ENCODE measurements at places on chromosomes 2 and 18.

DNA sequence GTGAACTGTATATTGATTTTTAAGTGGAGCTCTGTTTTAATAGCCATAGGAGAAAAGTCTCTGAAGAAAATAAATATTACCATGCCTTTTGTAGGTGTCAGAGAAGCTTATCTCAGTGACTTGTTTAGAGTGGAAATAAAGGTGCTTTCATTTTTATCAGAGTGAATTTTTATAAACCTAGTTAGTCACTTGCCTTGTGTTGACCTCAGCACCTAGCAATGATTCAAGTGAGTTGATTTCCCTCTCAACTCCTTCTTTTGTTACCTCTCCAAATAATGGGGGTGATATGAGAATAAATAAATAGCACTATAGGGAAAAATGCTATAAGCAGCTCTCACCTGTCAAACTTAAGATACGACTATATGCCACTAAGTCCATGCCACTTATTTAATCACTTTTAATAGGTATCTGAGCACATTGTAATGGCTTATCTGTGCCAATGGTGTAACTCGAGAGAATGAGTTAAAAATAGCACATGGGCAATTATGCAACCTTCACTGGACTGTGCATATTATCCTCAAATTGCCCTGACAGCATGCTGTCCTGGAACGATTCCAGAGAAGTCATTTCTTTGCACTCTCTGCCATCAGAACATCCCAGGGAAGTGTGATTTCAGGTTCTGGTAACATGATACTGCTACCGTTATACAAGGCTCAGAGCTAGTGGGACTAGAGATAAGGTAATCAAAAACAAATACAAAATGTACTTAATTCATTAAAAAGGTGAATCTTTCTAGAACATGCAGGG lies 290.8 kb downstream of the CCDC85A start:
- no peaks in the 10 kb centered on the region for H3K36me3 ChIP-seq
- no peak overlapping the region for H3K4me3 ChIP-seq
- H3K4me1 ChIP-seq: no peaks in the 10 kb centered on the region
- no peaks in the 10 kb centered on the region for H3K27me3 ChIP-seq

DNA sequence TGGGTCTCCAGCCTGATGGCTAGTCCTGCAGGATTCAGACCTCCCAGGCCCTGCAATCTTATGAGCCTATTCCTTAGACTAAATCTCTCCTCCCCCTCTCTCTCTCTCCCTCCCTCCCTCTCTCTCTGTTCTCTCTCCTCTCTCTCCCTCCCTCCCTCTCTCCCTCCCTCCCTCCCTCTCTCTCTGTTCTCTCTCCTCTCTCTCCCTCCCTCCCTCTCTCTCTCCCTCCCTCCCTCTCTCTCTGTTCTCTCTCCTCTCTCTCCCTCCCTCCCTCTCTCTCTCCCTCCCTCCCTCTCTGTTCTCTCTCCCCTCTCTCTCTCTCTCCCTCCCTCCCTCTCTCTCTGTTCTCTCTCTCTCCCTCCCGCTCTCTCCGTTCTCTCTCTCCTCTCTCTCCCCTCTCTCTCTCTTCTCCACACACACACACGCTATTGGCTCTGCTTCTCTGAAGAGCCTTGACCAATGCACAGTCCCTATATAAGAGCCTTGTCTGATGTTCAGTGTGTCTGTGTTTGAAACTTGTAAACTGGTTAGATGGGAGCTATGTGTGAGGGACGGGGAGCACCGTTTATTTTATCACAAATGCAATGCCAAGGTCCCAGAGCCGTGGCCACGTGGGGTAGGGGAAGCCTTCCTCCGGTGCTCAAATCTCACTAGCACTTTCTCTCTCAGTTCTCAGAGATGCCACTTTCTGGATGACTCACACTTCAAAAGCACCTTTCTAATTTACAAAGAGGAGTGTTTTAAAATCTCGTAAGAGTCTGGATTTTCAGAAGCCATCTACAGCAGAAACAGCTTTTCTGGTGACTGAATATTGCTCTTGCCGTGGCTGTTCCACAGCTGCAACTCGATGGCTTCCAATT lies 9.4 kb upstream of the PRLH start:
- DNase-seq: no peak
- no peak overlapping the region for H3K27ac ChIP-seq
- H3K27me3 ChIP-seq: no peaks in the 10 kb centered on the region
- H3K4me3 ChIP-seq: no peak overlapping the region
- peaks cover 43% of the 10 kb centered on the region for H3K36me3 ChIP-seq

DNA sequence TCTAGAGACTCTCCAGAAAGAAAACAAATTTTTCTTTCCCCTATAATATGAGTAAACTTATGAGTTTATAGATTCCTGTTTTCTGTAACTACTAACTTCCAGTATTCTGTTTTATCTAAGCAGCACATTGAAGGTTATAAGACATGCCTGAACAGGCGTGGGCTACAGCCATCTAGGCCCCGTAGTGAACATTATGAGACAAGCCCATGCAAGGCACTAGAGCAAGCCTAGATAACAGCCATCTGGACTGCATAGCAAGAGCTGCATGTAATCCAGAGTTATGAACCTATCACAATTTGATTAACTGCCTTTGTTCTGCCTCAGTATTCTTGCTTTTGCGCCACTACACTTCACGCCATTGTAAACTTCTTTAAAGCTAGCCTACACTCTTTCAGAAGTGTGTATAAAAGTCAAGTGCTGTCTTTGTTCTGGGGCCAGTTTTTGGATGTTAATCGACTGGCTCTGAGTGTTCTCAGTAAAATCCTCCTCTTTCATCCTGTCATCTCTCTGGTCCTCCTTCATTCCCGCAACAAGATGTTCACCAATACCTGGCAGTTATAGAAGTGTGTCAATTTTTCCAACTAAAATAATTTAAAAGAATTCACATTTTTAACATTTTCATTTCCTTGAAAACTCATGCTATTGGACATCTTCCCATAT lies 3.0 kb upstream of the SULT1C3 start:
- no peak overlapping the region for H3K4me3 ChIP-seq
- H3K27me3 ChIP-seq: no peaks in the 10 kb centered on the region
- H3K4me1 ChIP-seq: no peaks in the 10 kb centered on the region
- H3K27ac ChIP-seq: no peak overlapping the region
- H3K36me3 ChIP-seq: no peaks in the 10 kb centered on the region

- H3K27ac ChIP-seq: no peak overlapping the region
- no peak for DNase-seq
- no peaks in the 10 kb centered on the region for H3K36me3 ChIP-seq
- no peaks in the 10 kb centered on the region for H3K4me1 ChIP-seq
Observed at GRCh38 chr2:53432936-53433335, 334.7 kb upstream of the CHAC2 start.

DNA sequence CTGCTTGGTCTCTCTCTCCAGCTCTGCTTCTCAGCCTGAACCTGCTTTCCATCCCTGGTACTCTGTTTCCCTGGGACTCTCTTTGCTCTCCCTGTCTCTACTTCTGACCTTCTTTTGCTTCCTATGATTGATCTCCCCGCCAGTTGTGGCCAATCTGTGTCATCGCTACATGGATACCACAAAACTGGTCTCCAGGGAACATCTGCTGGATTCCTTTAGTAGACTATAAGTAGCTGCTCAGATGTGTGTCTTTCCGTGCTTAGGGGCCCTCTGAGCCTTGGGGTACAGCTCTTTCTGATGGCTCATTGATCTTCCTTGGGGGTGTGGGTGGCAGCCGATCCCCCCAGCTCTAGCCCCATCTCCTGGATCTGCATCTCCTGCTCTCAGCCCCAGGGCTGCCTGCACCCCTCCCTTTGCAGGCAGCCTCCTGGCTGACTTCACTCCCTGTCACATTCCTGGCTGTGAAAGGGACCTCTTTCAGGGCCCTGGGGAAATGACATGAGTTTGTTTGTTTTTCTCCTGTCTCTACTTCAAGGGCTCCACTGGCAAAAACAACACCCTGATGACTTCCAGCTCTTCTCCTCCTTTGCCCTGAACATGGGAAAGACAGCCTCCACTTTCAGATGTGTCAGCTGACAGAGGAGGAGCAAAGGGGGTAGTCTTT lies 333.7 kb downstream of the CYP26B1 start:
- DNase-seq: no peak
- no peaks in the 10 kb centered on the region for H3K36me3 ChIP-seq
- no peaks in the 10 kb centered on the region for H3K27me3 ChIP-seq
- no peak overlapping the region for H3K27ac ChIP-seq
- no peak overlapping the region for H3K4me3 ChIP-seq
- H3K4me1 ChIP-seq: no peaks in the 10 kb centered on the region

DNA sequence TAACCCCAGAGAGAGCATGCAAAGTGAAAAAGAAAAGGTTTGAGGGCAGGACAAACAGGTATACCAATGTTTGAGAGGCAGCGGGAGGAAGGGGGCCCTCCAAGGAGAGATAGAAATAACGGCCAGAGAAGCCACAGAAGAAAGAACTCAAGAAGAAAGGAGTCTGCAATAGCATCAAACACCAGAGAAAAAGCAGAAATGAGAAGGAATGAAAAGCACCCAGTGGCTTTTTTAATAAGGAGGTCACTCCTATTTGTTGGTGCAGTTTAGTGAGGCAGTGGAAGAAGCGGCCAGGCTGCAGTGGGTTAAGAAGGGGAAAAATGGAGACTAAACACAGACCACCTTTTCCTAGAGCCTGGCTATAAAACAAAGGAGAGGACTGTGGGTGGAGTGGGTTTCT lies 177.2 kb downstream of the THADA start:
- DNase-seq: no peak
- no peak overlapping the region for H3K27ac ChIP-seq
- H3K36me3 ChIP-seq: no peaks in the 10 kb centered on the region

- H3K4me3 ChIP-seq: no peak overlapping the region
- no peaks in the 10 kb centered on the region for H3K36me3 ChIP-seq
- no peak overlapping the region for H3K27ac ChIP-seq
- no peaks in the 10 kb centered on the region for H3K27me3 ChIP-seq
- no peak for DNase-seq
Observed at GRCh38 chr2:166573391-166573790, 79.3 kb upstream of the SCN7A start.

DNA sequence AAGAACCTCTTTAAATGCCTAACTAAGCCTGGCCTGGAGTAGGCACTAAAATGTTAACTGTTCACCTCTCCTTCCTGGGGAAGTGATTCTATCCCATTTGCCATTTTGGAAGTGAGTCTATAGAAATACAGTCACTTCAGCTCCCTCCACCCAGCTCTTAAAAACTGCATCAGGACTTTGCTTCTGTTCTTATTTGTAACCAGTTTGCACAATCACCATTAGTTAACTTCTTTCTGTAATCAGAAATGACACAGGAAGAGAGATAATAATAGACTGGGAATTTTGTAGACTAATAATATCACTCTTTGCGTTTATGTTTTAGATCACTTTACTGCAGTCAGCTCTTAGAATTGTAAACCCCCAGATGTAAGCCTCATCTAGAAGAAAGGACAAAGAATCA lies 16.0 kb upstream of the MARCO start:
- no peak overlapping the region for H3K4me3 ChIP-seq
- no peaks in the 10 kb centered on the region for H3K36me3 ChIP-seq
- H3K4me1 ChIP-seq: peaks cover 4% of the 10 kb centered on the region
- no peak overlapping the region for H3K27ac ChIP-seq
- no peak for DNase-seq
- no peaks in the 10 kb centered on the region for H3K27me3 ChIP-seq

- DNase-seq: no peak
- H3K4me1 ChIP-seq: no peaks in the 10 kb centered on the region
- no peaks in the 10 kb centered on the region for H3K36me3 ChIP-seq
- no peaks in the 10 kb centered on the region for H3K27me3 ChIP-seq
- no peak overlapping the region for H3K4me3 ChIP-seq
Observed at GRCh38 chr2:189298038-189298437, 118.5 kb upstream of the COL5A2 start.

GRCh38 chr2:134463699-134464022 lies 209.8 kb downstream of the MGAT5 start:
- no peaks in the 10 kb centered on the region for H3K27me3 ChIP-seq
- H3K4me1 ChIP-seq: no peaks in the 10 kb centered on the region
- no peaks in the 10 kb centered on the region for H3K36me3 ChIP-seq
- no peak overlapping the region for H3K4me3 ChIP-seq
- no peak overlapping the region for H3K27ac ChIP-seq

All from lower lobe of right lung (tissue), 2 donors.